ENCODE measurements at places on chromosomes 2 and 18.

GRCh38 chr2:67142741-67143140 is 254.4 kb upstream of the ETAA1 start:
- no peak for DNase-seq

DNA sequence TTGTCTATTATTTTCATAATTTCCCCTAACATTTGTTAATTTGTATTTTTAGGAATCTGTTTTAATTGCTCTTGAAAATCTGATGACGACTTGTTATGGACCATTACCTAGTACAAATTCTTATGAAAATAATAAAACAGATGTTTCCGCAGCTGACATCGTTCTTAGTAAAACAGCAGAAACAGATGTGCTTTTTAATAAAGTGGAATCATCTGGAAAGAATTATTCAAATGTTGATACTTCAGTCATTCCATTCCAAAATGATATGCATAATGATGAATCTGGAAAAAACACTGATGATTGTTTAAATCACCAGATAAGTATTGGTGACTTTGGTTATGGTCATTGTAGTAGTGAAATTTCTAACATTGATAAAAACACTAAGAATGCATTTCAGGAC is 69.9 kb downstream of the PMS1 start:
- no peak for DNase-seq

DNA sequence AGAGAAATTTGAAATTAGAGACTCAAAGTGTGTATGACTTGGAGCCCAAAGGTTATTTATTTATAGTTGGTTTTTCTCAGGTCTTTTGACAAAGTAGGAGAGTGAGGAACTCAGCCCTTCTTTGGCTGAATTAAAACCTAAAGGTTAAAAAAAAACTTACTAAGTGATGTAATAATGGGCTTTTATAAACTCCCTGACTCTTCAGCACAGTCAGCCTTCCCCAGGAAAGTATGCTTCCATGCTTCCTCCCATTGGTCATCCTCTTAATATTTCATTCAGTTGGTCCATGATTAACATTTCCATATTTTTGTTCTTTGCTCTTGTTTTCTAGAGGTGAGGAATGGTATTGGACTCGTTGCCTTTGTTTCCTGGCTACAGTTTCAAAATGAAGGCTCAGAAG is 7.2 kb downstream of the ARPC2 start:
- no peak for DNase-seq

DNA sequence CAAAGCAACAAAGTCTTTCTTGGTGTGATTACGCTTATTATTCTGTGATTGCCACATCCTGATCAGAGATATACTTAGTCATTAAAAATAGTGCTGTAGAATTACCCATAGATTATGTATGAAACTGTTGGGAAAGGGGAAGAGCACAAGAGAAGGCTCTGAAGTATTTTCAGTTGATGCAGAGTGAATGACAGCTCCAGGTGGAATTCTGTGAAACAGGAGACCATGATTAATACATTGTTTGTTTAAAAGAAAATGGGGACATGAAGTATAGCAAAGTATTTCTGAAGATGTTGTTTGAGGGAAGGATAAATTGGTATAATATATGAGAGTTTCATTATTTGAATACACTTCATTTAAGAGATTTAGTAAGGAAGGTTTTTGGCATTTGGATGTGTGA is 307.6 kb upstream of the CDH20 start:
- DNase-seq, result no peak

GRCh38 chr2:10741139-10741538 is 19.7 kb downstream of the ATP6V1C2 start:
- DNase-seq, result no peak

- DNase-seq, result no peak
Observed at GRCh38 chr2:148643421-148643820, 1.1 kb upstream of the EPC2 start.

DNA sequence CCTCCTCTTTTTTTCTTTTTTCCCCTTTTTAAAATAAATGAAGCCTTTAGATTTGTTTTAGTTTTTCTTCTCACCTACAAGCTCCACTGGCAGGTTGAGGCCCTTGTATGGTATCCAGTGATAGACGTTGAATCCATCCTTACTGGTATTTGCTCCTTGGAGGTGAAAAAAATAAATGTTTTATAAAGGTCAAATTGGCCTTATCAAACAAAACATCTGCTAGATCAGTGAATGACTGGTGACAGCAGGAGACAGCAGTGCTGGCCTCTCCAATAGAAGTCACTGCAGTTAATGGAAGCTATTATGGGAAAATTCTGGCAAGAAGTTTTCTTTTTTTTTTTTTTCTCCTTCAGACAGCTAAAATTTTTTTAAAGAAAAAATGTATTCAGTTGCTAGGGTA is 12.6 kb upstream of the SP9 start:
- DNase-seq, result no peak

DNA sequence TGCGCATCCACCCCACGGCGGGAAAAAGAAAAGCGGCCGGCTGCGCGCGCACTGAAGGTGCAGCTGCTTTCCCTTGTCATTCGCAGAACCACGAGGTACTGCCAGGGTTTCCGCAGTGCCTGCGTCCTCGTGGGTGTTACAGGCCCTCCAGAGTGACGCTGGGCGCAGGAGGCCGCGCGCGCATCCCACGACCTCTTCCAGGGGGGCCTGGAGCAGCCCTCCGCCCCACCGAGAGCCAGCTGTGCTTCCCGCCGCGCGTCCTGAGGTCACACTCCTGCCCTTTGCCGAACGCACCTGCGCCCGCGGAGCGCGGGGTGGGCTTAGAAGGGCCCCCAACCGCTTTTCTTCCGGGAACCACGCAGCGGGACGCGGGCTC is 378 bp upstream of the IAH1 start:
- peak; percentile 40 for DNase-seq

- DNase-seq, result no peak
Observed at GRCh38 chr2:100008956-100009355, 133.4 kb downstream of the AFF3 start.

- DNase-seq, result no peak
Observed at GRCh38 chr2:215262741-215263362, 49.0 kb upstream of the ATIC start.

DNA sequence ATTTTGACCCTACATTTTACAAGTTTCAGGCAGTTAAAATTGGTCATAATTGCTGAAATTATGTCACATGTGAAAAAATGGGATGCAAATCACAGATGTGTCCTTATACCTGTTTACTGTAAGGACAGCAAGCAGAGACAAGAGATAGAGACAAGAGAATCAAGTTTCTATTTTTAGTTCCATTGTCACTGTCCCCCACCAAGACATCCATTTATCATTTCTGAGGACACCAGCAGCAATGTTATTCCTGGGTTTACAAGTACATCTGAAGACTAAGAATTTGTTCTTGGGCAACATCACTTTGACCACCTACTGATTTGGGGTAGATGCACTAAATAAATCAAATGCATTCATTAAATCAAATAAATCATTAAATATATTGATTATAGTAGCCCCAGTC is 1111.7 kb downstream of the DPP10 start:
- no peak for DNase-seq

GRCh38 chr2:60469536-60470317 is 83.7 kb downstream of the BCL11A start:
- DNase-seq, result no peak

DNA sequence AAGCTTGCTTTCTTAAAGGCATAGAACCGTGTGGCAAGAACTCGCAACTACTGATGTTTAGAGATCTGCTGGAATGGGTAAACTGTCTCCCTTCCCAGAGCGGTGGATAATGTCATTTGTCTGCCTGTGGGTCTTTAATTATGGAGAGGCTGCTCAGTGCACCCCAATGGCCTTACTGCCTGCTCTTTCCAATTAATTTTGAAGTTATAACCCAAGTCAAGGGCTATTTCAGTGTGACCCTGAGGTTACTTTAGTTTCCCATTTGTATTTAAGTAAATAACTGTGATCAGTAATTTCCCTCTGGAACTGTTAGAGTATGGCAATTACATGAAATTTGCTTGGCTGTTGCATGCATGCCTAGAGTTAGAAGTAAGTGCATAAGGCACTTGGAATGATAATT is 48.9 kb upstream of the LYPD6 start:
- no peak for DNase-seq

DNA sequence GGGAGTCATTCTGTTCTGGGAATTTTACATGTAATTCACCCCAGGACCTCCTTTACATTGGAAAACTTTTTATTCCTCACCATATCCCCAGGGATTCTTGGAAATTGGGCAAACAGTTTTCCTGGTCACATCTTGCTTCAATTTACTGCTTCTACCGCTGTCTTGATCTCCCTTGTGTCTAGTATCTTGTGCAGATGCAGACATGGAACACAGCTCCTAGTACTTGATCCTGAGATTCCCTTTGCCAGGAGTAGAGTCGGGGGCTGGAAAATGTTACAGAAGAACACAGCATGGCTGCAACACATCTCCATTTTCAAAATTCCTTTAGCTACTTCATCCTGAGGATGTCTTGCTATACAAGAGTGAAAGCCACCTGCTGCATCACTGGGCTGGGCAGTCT is 472.8 kb downstream of the PLCL1 start:
- no peak for DNase-seq

GRCh38 chr2:204325468-204325867 is 219.8 kb upstream of the PARD3B start:
- peak; percentile 63 for DNase-seq

- no peak for DNase-seq
Observed at GRCh38 chr2:174395969-174396630, 570 bp downstream of the SCRN3 start.

DNA sequence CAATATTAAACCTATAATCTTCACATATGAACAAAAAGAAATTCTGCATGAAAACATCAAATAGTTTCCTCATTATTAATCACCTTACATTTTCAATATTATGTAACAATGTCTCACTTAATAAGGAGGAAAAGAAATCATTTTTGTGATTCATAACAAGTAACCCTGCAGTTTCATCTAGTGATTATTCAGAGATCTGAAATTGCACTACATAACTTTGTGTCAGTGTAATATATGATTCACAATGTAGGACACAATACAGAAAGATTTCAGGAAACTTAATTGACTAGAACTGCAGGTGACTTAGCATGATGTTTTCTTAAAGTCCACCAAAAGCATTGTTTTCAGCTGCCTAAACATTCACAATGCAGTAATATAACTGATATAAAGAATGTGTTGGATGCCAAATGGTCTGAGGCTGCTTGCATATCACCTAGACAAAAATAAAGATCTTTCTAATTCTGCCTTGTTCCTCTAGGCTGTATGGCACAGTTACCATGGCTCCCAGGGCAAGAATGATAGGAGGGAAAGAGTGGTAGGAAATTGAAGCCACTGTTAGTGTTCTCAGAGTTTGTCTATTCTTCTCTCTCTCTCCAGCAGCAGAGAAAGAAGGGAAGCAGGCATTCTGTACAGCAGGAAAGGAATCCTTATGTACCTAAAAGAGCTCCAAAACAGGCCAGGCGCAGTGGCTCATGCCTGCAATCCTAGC is 366.6 kb downstream of the FSIP2 start:
- DNase-seq, result no peak

GRCh38 chr2:173290046-173290445 is 64.6 kb upstream of the CDCA7 start:
- no peak for DNase-seq

DNA sequence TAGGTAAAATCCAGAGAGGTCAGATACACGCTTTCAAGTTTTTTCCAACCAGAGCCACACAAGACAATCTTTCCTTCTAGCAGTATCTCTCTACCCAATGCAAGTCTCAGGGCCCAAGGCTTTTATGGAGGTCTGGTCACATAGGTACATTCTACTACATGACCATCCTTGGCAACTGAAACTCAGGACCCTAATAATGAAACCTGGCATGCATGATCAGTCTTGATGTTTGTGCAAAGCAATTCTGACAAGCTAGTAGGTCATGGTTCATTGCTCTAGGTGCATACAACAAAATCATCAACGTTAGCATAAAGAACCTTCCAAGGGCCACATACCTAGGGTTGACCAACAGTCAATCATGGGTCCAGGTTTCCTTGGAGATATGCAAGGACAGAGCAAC is 33.2 kb upstream of the CCDC88A start:
- DNase-seq, result no peak

- no peak for DNase-seq
Observed at GRCh38 chr2:239236808-239237205, 164.0 kb downstream of the HDAC4 start.

DNA sequence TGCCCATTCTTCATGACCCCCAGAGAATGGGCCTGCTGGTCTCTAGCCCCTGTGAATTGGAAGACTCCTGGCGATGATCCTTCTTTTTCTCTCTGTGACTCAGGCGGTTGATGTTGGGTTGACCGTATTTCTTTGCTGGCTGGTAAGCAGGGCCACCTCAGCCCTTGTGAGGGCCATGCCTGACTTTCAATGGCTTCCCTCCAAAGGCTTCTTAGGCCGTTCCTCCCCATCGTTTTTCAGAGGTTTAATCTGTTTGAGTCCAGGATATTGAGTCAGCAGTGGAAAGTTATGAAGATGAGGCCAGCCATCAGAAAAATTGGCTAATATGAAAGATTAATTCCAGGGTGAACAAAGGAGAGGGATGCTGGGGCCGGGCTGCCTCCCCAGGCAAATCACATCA is 13.6 kb downstream of the HPCAL1 start:
- peak; percentile 50 for DNase-seq

DNA sequence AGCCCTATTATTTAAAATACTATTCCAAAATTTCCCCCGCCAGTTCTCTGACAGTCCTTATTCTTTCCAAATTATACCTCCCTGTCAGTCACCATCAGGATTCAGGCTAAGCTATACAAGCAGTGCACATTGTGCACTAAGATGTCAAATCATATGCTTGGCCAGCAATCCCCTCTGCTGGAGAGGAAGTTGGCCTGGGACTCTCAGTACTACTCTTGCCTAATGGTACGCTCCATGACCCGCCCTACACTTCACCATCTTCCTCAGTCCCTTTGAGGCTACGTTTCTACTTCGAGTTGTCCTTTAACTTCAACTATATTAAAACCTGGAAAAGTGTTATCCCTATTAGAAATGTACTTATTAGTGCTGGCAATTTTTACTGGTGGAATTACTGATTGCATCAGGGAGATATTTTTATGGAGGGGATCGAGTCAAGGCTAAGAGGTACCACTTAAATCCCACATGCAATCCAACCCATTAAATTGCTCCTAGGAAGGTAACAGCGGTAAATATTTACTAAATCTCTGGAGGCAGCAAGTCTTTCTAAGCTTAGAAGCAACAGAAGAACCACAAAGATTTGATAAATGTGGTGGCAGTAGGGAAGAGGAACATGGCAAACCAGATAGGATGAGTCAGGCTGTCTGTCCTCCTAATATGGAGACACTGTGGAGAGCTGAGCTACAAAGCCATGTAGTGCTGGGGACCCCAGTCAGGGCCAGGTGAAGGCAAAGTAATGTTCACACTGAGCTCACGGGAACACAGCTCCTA is 2.7 kb downstream of the USP40 start:
- no peak for DNase-seq

- DNase-seq, result peak; percentile 93
Observed at GRCh38 chr2:162385536-162385935, 41.6 kb downstream of the GCA start.

- DNase-seq, result peak; percentile 28
Observed at GRCh38 chr2:197073701-197074433, 147.4 kb upstream of the PGAP1 start.

Measured in cerebellar cortex (tissue), 1 donor.